ENCODE measurements at places on chromosomes 2 and 18.
A peak's percentile ranks its signal among the peaks of the same experiment; 100 is the strongest.

GRCh38 chr2:207093234-207093633 lies 72.5 kb downstream of the KLF7 start:
- no peak for DNase-seq

- peak; percentile 13 for DNase-seq
Measured at GRCh38 chr2:236862961-236863728, 222.5 kb upstream of the COPS8 start.

GRCh38 chr2:109402980-109403840 lies 210.6 kb downstream of the SEPTIN10 start:
- no peak for DNase-seq

GRCh38 chr18:41771973-41772372 lies 183.1 kb upstream of the PIK3C3 start:
- no peak for DNase-seq

- no peak for DNase-seq
Measured at GRCh38 chr18:78126536-78126935, 853.1 kb upstream of the SALL3 start.

- no peak for DNase-seq
Measured at GRCh38 chr2:230217424-230217823, 2.4 kb downstream of the SP110 start.

DNA sequence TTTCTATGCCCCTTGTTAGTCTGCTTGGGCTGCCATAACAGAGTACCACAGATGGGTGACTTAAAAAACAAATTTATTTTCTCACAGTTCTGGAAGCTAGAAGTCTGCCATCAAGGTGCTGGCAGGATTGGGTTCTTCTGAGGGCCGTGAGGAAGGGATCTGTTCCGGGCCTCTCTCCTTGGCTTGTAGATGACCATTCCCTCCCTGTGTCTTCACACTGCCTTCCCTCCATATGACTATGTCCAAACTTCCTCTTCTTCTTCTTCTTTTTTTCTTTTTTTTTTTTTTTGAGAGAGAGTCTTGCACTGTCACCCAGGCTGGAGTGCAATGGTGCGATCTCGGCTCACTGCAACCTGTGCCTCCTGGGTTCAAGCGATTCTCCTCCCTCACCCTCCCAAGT lies 13.1 kb upstream of the CCNYL1 start:
- DNase-seq = peak; percentile 64

DNA sequence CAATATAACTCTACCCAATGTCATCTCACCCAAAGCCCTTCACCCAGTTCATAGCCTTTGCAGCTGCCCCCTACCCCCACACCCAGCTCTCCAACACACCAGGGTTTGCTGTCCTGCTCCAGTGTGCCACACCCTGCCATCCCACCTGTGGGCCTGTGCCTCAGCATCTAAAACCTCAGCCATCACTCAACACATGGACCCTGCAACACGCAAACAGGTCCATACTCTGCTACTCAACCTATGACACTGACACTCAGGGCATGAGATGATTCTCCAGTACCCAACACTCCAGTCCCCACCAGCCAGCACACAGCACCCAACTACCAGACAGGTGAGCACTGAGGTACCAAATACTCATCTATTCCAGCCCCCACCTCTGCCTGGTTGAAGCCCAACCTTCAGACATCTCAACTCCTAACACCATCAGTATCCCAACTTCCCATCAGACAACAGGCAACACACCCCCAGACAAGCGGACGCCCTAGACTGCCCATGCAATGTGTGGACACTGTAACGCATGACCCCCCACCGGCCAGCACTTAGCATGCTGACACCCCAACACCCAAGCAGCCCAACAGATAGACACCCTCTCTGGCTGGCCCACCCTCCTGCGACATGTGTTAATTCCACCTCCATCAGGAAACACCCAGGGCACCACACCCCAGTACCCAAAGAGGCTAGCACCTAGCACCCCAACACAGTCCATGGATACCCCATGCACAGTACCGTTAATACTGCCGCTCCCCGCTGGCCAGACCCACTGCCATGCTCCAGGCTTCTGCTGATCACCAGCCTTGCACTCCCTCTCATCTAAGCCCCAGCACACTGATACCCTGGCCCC lies 25.0 kb downstream of the ZAP70 start:
- no peak for DNase-seq

- peak; percentile 83 for DNase-seq
Measured at GRCh38 chr18:80147418-80148325, 38.6 kb downstream of the ADNP2 start.

GRCh38 chr2:33358878-33359277 lies 117.6 kb upstream of the RASGRP3 start:
- no peak for DNase-seq

- DNase-seq = no peak
Measured at GRCh38 chr2:104915107-104915793, 61.3 kb downstream of the POU3F3 start.

- no peak for DNase-seq
Measured at GRCh38 chr2:22499082-22499839, 885.7 kb upstream of the KLHL29 start.

DNA sequence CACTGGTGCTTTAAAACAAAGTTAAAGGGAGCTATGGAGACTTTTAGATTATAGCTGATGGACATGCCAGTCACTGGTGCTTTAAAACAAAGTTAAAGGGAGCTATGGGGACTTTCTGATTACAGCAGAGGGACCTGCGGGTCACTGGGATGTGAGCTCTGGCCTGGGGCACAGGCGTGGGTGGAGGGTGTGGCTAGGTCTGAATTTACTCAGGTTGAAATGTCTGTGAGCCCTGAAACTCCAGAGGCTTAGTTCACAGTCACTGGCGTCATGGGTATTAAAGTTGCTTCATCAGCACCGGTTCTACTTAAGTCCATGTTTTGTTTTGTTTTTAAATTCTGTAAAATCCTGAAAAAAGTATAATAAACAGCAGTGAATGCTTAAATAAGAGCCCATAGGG lies 49.0 kb upstream of the TMEM18 start:
- no peak for DNase-seq
